ENCODE measurements at places on chromosomes 12 and 14. TPM values are rescaled to one million over a fixed set of nuclear protein-coding genes. Genes with fewer than 3 reads are reported as not detected.

LYSET gene
- polyA plus RNA-seq = 20.3 TPM

VSIG10 gene
- 17.8 TPM for polyA plus RNA-seq

SERPINA6 gene
- polyA plus RNA-seq = 0.14 TPM

GRCh38 chr12:13094367-13094766 lies 9.1 kb downstream of the GSG1 start:
- no peak for DNase-seq

GRCh38 chr14:63045234-63045611 lies at the start of gene KCNH5:
TSS of gene KCNH5 (minus strand) at chr14:63045458. CDS start at chr14:63045186, 272 bp downstream.
- no peak for DNase-seq

DNA sequence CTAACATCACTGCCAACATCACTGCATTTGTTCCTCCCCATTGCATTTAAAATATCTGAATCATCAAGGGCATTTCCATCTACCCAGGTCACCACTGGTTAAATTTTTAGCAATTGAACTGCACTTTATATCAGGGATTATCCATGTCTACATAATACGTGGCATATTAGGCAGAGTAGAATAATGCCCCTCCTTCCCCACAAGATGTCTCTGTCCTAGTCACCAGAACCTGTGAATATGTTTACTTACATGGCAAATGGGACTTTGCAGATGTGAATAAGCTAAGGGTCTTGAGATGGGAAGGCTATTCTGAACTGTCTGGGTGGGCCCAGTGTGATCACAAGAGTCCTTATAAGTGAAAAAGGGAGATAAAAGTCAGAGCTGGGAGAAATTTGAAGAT lies 181.7 kb upstream of the ARID2 start:
- no peak for DNase-seq

DNA sequence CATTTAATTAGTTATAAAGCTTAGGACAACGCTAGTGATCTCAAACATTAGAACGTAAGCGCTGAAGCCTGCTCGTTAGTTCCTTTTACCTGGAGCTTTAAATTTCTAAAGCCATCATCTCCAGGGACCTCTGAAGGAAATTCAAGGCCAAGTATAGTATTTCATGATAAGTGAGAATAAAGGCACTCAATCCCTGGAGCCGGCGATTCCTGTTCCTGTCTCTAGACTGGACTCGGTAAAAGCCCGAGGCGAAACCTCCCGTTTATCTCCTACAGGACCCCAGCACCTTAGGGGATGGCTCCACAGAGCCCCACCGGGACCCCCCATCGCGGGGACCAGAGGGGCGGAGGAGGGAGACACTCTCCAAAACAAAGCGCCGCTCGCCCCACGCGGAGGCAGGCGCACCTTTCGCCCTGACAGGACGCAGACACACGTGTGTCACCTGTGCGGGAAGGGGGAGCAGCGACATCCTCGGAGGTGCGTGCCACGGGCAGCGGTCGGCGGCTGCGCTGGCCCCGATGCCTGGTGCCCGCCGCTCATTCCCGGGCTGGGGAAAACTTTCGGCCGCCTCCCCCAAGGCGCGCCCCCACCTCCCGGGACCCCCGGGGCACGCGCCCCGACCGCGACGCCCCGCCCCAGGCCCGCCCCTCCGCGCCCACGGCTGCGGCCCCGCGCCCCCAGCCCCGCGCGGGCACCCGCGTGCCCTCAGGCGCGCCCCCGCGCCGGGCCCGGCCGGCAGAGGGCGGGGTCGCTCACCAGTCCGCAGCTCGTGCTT lies 678 bp downstream of the RPS6KA5 start:
- DNase-seq = no peak

DNA sequence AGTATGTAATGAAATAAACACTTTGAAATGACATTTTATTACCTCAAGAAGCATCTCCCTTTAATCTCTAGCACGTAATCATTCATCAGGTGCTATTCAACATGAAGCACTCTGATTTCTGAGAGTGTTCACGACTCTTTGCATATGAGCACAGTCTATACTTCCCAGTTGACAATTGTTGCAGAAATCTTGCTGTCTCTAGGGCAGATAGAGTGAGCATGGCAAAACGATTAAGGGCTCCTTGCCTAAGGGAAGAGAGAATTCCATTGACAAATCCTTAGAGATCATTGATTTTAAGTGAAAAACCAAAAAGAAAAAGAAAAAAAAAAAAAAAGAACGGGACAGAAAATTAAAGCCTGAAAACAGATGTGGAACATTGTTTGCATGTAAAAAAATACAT lies 107.6 kb downstream of the C12orf50 start:
- no peak for DNase-seq

DNA sequence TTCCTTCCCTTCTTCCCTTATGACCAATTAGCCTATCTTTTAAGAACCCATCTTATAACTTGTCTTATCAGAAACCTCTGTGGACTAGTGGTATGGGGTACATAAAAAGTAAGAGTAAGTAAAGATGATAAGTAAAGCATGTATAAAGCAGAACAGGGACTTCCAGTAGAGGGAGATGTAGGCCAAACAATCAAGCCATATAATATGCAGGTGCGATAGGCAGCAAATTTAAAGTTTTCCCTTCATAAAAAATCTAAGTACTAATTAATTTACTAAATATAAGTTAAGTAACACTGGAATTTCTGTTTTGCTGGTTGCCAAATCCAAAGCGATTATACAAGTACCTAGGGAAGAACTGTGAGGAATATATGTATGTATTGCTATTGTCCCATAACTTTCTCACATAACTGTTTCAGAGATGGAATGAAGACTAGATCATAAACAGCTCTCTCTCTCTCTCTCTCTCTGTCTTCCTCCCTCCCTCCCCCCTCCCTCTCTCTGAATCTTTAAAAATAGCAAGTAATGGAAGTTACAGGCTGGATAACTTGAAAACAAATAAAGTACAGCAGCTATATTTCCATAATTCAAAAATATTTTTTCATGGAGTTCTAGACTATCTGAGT lies 25.7 kb downstream of the METTL25 start:
- no peak for DNase-seq

GRCh38 chr14:64185184-64185583 lies 109.0 kb downstream of the ESR2 start:
- DNase-seq = no peak

GRCh38 chr12:66288121-66288520 lies 14.2 kb upstream of the HELB start:
- DNase-seq = no peak

DNA sequence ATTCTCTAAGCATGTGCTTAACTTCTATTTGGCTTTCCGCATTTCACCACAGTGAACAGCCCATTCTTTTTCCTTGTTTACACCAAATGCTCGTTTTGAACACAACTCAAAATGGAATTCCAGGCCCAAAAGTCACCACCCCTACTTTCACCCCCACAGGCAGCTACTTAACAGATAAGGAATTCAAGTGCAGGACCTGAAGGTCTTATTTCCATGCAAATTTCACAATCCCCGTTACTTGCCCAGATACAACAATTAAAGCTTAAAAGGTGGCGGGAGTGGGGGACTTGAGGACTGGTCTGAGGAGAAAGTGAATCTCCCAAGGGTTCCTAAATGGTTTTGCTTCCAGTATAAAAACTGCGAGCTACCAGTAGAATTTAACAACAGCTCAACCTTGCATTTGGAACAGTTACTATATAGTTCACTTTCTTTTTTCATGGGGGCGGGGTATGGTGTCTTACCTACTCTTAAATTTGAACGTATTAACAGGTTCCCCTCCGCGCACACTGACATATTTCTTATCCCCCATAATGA lies 3.7 kb downstream of the USP44 start:
- DNase-seq = no peak

GRCh38 chr12:8031872-8032241 lies 659 bp upstream of the FOXJ2 start:
- no peak for DNase-seq

- DNase-seq = no peak
Observed at GRCh38 chr12:112496496-112496895, 77.7 kb downstream of the PTPN11 start.

- no peak for DNase-seq
Observed at GRCh38 chr12:6262623-6263022, 47.9 kb upstream of the PLEKHG6 start.
